OCI-LY7 (cell line): ENCODE measurements at places on chromosomes 6 and 20.

- no peak for DNase-seq
Measured at GRCh38 chr20:50611128-50611810, 80.1 kb downstream of the RIPOR3 start.

DNA sequence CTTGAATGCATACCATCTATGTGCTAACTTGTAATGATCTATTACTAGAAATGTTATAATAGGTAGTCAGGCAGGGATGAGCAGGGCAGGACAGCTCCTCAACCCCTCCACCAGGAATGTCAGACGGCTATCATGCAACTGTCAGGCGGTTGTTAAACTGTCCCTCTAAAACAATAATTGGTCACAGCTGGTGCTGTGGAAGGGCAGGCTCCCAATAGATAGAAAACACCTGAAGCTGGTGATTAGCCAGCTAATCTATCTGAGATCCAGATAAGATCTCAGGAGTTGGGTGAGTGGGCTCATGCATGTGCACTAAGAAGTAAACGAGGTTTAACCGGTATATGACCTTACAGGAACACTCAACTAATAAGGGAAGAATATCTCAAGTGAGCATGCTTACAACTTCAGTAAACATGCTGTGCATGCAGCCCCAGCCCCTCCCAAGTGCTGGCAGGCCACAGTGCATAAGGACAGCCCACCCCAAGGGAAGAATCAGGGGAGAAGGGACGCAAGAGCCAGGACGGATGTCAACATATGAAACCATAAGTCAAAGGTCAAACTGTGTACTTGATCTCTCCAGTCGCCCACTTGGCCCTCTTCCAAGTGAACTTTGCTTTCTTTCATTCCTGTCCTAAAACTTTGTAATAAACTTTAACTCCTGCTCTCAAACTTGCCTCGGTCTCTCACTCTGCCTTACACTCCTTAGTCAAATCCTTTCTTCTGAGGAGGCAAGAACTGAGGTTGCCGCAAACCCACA is 566.2 kb upstream of the NRSN1 start:
- no peak for DNase-seq

- peak; percentile 61 for DNase-seq
Measured at GRCh38 chr6:135182071-135183001, 1.2 kb downstream of the MYB start.

DNA sequence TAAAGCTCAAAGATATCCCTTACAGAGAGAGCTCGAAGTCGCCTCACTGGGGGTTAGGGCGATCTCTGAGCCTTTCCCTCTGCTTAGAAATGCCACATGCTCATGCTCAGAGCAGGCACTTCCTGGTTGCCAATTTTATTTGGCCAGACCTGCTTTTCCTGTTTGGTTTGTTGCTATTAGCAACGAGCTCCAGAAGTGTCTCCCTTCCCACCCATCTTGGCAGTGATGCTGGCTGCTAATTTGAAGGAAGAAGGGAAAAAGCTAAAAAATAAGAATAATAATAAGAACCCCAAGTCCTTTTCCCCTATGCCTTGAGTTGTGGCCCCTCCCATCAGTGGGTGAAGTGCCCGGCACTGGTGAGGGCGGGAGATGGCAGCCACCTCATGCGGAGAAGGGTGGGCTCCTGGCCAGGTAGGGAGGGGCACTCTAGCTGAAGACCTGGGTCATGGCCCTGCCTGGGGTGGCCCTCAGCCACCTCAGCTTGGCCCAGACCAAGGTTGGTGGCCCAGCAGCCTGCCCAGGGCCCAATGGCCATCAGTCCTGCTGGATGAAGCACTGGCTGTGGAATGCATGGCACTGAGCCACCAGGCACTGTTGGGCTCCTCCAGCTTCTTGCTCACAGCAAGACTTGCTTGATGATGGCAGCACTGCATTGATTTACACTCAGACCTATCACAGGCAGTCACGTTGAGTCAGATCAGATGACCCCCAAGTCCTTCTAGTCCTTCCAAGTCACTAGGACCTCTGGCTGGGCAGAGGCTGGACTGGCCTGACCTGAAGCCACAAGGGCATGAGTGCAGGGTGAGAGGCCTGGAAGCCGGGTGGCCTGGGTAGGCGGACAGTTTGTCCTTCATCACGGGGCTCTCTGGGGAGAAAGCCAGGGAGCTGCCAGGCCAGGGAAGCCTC is 79.0 kb downstream of the SYNJ2 start:
- DNase-seq = no peak

- DNase-seq = no peak
Measured at GRCh38 chr20:34629342-34629741, 47.5 kb downstream of the PIGU start.

- DNase-seq = no peak
Measured at GRCh38 chr20:49575551-49576060, 7.7 kb upstream of the PTGIS start.

DNA sequence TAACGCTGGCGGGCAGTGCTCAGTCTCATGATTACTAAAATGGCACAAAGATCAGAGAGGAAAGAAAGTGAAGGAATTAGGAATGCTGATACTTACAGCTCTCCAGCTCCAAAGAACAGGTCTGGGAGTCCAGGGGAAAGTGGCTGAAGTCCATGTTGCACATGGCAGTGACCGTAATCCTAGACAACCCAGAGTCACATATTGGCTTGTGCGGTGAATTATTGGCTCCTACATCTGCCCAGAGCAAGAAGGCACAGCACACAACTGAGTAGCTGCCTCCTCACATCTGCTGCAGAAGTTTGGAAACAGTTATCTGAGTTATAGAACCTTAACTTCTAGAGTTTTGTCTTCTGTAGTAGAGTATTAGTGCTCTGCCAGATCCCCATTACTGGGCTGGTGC is 47.2 kb downstream of the GABRR2 start:
- DNase-seq = no peak

DNA sequence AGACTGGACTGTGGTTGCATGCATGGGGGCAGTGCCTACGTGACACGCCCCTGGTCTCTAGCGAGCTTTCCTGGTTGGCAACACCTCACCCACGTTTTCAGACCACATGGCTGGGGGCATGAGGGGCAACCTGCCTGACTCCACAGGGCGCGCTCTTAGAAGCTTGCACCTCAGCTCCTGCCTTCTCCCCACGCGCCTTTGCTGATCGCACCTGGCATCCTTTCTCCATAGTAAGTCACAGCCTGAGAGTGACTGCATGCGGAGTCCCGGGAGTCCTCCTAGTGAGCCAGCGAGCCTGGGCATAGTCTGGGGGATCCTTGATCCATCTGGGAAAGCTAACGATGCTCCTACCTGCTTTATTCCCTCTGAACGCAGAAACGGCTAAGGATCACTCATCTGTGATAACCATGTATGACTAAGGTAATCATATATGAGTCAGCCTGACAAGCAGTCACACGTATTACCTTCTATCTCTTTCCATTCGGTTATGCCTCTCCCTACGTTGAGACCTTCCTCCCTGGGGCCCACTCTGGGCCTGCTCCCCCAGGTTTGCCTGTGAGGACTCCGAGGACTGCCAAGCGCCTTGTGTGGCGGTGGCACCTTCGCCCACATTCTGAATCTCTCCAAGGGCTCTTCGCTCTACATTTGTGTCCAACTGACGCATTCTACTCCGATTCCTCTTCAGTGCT is 4.5 kb downstream of the TCFL5 start:
- no peak for DNase-seq

GRCh38 chr20:1712634-1713624 is 55.4 kb upstream of the SIRPG start:
- no peak for DNase-seq

DNA sequence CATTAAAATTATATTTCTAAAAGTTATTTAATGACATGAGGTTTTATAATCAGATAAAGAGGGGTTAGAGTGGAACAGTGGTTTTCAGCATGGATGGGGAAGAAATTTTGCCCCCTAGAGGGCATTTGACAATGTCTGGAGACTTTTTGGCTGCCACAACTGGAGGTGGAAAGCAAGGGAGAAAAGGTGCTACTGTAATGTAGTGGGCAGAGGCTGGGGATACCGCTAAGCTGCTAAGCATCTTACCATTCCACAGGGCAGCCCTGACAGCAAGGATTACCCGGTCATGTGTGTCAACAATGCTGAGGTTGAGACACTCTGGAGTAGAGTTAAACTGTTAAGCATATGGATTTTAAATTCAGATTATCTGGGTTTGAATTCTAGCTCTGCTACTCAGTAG is 52.9 kb upstream of the FABP7 start:
- DNase-seq = no peak

GRCh38 chr20:35552914-35553313 is 11.0 kb downstream of the ERGIC3 start:
- no peak for DNase-seq

DNA sequence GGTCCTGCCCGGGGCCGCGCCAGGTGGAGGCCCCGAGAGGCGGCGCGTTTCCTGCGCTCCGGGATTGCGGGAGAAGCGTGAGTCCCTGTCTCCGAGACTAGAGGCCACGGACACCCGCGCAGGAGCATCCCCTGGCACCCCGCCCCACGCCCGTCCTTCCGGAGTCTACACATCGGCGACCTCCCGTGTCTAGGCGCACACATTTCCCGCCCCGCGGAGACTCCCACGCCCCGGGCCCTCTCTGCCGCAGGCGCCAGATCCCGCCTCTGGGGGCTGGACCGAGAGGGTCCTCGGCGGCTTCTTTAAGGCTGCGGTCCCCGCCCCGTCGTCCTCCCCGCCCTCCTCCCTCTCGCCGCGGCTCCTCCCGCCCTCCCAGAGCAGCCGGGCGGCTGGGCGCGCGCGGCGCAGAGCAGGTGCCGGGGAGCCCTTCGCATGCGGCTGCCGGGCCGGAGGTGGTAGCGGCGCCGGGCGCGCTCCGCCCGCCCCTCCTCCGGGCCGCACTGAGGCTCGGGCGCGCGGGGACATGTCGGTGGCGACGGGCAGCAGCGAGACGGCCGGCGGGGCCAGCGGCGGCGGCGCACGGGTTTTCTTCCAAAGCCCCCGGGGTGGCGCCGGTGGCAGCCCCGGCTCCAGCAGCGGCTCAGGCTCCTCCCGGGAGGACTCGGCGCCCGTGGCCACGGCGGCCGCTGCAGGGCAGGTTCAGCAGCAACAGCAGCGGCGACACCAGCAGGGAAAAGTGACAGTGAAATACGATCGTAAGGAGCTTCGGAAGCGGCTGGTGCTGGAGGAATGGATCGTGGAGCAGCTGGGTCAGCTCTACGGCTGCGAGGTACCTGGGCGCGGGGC is at the start of gene PPP1R14C:
Gene PPP1R14C (plus strand): TSS at position 375 of the 846 bp plus-strand sequence. CDS start 149 bp downstream, at position 524.
- DNase-seq = no peak

DNA sequence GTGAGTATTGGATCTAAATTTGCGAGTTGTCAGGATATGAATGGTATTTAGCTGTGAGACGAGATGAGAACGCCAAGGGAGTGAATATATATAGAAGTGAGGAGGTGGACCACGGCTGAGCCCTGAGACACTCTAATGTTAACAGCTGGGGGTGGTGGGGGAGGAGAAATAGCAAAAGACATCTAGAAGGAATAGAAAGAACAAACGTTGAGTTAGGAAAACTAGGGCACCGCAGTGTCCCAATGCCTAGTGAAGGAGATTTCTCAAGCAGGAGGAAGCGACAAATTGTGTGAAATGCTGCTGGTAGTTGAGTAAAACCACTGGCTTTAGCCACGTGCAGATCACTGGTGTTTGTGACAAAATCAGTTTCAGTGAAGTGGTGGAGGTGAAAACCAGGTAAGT is 56.9 kb downstream of the CD164 start:
- no peak for DNase-seq

DNA sequence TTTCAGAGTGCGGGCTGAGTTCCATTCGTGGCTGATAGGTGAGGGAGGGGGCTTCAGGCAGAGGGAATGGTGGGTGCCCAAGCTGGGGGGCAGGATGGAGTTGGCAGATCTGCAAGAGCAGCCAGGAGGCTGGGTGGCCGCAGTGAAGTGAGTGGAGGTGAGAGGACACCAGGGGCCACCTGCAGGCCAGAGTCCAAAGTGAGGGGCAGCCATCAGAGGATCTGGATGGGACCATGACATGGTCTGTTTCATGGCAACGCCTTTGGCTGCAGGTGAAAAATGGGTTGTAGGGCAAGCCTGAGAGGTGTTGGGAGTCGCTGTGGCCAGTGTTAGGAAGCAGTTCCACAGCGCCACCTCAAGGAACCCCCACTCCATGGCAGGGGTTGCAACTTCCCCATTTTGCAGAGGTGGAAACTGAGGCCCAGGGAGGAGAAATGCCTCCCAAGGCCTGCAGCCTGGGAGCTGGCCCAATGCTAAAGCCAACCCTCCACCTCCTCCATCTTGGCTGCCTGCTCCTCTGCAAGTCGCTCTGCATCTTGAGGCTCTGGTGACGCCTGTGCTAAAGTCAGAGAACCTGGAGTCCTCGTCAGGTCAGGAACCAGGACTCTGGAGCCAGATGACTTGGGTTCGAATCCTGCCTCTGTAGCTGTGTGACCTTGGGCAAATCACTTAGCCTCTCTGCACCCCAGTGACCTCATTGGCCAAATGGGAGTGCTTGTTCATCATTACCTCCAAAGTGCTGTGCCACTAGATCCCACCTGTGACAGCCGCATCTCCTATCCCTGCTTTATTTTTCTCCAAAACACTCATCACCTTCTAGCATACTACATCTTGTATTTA is 153.8 kb downstream of the CEBPB start:
- DNase-seq = peak; percentile 8

GRCh38 chr6:52049252-52050050 is 38.0 kb downstream of the PKHD1 start:
- peak; percentile 60 for DNase-seq

DNA sequence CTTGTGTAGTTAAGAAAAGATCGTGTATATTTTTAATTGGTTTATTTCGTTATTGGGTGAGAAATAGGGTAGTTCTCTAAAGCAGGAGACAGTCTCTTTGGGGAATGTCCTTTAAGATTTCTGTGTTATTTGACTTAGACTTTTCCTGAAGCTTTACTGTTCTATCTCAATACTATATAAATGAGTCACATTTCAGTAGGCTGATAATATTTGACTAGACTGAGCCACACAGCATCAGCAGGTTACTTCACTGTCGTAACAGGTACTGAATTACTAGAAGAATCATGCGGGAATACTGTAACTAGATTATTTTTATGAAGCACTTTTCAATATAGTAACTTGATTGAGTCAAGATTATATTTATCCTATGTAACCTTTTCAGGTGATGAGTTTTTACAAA is 1.4 kb downstream of the SMAP1 start:
- peak; percentile 8 for DNase-seq
